ENCODE measurements at places on chromosomes 2 and 18.

DNA sequence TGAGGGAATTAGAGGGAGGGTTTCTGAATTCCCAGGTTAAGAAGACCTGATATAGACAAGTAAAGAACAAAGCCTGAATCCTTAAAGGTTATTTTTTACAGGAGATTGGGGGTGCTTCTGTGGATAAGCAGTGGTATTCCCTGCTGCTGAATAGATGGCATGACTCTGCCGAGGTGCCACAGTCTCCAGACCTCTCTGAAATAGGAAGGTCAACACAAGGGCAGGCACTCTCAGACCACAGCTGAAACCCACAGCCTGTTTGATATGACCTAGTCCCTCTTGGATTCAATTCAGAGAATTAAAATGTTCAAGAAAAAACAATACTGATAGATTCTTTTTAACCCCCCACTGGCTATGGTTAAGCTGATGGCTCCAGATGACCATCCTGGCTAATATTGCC, 259.3 kb downstream of the PTGR3 start:
- DNase-seq: no peak

GRCh38 chr2:177721087-177721486, 328.5 kb downstream of the AGPS start:
- no peak for DNase-seq

DNA sequence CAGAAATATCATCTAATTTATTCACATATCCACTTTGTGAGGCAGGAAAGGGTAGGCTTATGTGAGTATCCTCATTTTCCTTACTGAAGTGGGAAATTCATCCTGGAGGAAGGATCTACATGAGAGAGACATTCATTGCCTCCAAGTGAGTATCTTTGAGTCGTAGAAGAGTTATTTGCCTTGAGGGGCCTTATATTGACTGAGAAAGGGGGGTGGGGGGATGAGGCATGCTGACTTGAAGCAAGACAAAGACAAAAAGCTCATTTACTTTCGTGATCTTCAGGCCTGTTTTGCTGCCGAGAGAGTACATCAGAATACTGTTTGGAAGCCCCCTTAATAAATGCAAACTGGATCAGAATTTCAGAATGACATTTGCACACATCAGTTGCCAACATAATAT, 17.6 kb upstream of the NEDD4L start:
- no peak for DNase-seq

- DNase-seq: no peak
Observed at GRCh38 chr2:224136396-224136795, 97.3 kb upstream of the SERPINE2 start.

- no peak for DNase-seq
Observed at GRCh38 chr18:39966275-39966674, 1988.8 kb upstream of the PIK3C3 start.

GRCh38 chr2:3294069-3294468, 83.5 kb downstream of the EIPR1 start:
- DNase-seq: no peak

- DNase-seq: no peak
Observed at GRCh38 chr2:219252084-219252483, 959 bp upstream of the TUBA4B start.

DNA sequence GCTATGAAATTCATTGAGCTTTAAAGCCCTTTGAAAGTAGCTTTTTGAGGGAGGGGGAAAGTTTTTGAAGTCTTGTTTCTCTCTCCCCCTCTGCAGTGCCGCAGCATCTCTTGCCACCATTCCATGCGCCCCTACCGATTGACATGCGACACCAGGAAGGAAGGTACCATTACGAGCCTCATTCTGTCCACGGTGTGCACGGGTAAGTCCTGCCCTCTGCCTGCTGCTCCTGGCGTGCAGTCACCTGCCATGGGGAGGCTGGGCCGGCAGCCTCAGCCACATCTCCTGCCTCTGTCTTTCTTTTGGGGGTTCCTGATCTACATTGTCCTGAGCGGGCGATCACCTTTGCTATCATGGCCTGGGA, 191.6 kb downstream of the GLI2 start:
- DNase-seq: no peak

GRCh38 chr18:8357320-8357719, 251.9 kb upstream of the RAB12 start:
- DNase-seq: no peak

DNA sequence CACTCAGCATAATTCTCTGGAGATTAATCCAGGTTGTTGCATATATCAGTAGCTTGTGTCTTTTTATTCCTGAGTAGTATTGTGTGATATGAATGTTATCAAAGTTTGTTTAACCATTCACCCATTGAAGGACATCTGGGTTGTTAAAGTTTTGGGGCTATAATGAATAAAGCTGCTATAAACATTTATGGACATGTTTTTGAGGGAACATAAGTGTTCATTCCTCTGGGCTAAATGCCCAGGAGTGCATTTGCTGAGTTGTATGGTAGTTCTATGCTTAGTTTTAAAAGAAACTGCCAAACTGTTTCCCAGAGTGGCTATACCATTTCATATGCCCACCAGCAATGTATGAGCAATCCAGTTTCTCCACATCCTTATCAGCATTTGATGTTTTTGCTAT, 21.8 kb upstream of the KCNJ13 start:
- no peak for DNase-seq

- no peak for DNase-seq
Observed at GRCh38 chr2:27170581-27171337, 22.0 kb downstream of the TCF23 start.

DNA sequence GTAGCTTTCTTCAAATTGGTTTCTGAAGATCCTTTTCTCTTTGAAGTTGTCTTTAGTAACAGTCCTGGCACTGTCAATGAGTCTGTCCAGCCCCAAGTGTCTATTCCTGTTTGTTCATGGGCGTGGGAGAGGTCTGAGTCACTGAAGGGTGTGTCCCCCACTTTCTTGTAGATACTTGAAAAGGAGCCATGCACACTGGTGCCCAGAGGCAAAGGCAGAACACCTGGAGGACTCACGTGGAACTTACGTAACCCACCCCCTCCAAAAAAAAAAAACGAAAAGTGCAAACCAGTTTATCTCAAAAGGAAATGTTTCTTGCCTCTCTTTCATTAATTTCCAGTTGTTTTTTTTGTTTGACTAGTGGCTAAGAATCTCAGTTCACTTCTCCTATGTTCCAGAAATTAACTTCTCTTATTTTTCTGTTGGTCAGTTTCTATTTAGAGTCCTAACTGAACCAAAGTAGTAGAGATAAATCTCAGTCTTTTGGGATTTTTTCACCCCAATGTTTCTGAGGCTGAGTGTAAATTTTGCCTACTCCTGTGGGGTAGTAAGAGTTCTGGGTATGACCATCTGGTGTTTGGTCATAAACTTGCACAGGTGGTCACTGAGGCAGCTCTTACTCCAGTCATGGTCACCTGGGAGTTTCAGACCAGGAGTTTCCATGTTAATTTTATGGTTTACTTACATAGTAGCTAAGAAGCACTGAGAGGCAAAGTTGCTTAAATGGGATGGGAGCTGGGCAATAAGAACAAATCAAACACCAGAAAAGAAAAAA, 54.9 kb downstream of the DSC3 start:
- no peak for DNase-seq

DNA sequence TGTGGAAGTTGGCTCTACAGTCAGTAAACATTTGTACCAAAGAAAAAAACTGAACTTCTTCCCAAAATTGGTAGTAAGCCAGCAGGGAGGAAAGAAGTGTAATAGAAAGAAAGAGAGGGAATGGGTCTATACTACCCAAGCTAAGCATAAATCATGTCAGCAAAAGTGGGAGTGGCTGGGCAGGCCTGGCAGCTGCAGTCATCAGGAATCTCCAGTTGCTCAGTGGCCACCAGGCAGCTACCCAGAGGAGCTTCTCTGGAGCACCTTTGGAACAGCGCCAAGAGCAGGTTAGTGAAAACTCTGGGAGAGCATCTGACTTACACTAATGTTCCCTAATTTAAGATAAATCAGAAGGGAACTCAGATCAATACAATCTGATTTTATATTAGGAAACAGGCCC, 14.3 kb downstream of the FRZB start:
- DNase-seq: no peak

GRCh38 chr2:25700221-25700660, 26.9 kb upstream of the DTNB start:
- DNase-seq: peak; percentile 60

- DNase-seq: no peak
Observed at GRCh38 chr18:3525870-3526420, 76.0 kb downstream of the TGIF1 start.

GRCh38 chr2:73112026-73112912, 479 bp downstream of the RAB11FIP5 start:
- DNase-seq: no peak

GRCh38 chr18:22267697-22268096, 98.3 kb downstream of the GATA6 start:
- no peak for DNase-seq

- no peak for DNase-seq
Observed at GRCh38 chr2:43370146-43370545, 143.7 kb upstream of the ZFP36L2 start.

- DNase-seq: no peak
Observed at GRCh38 chr2:37894047-37894446, 31.0 kb upstream of the RMDN2 start.

DNA sequence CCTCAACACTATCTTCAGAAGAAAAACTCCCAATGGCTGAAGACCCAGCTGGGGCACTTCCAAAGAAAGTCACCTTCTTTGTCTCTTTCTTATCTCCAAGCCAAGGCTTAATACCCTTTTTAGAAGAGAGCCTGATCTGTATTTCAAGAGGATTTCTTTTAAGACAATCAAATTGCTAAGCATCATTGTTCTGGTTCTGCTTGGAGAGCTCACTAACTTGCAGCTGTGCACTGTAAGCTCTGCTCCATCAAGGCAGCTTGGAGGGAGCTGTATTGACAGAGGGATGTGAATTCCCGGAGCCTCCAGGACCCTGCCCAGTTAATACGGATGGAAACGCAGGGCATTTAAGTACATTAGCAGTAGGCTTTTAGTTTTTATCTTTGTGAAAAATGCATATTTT, 253.1 kb downstream of the TDRD15 start:
- no peak for DNase-seq

GRCh38 chr18:61551586-61551985, 218.4 kb downstream of the CDH20 start:
- DNase-seq: peak; percentile 23

DNA sequence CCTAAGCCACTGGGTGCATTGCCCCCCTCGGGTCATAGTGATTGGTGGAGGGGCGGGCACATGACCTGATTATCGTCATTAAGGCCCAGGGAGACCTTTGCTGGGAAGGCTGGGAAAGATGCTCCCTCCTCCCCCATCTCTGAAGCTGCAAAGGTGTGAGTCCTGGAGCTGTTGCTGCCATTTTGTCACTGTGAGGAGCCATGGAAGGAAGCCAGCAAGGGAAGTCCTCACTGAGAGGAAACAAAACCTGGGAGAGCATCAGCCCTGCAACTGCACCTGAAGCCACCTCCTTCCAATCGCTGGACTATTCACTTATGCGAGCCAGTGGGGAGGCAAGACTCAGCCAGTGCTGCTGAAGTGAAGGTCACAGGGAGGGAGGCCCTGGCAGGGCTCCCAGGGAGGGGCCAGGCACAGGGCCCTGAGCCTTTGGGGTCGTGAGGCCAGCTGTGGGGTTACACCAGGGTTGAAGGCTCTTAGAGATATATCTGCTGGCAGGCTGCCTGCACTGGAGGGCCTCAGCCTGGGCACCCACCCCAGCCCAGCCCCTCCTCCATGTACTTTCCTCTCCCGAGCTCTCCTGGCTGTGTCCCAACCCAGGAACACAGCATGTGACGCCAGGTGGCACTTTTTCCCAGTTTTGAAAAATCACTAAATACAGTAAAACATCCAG, 10.7 kb upstream of the FAHD2A start:
- DNase-seq: no peak

GRCh38 chr2:175253871-175254270, 72.4 kb upstream of the ATP5MC3 start:
- no peak for DNase-seq

- no peak for DNase-seq
Observed at GRCh38 chr2:200225951-200226350, 80.5 kb upstream of the SPATS2L start.

- no peak for DNase-seq
Observed at GRCh38 chr18:76657911-76658470, 162.9 kb upstream of the ZNF516 start.

DNA sequence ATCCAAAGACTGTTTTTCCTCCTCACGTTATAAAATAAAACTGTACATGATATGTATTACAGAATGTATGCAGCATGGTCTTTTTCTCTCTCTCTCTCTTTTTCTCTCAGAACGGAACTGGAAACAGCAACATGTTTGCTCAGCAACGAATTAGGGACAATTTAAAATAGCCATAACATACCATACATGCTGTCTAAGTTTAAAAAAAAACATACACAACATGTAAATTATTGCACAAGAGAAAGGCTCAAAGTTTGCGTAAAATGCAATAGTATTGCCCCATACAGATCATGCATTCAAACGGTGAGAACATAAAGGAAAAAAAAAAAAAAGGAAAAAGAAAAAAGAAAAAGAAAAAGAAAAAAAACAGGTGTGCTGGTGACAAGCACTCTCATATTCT, 93.6 kb downstream of the BCL11A start:
- DNase-seq: no peak

DNA sequence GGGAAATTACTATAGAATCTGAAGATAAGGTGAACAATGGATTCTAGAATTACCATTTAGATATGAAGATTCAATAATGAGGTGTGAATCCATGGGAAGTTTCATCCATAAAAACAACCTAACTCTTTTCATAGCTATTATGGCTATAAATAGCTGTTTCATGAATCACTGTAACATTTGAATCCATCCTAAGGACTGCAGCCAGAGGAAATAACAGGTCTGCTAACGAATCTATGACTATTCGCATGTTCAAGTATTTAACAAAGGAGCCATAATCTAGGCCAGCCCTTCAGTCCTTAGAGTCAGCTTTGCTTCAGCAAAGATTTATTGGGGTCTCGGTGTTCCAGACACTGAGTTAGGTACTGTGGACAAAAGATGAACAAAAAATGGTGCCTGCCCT, 87.1 kb downstream of the MYOM1 start:
- DNase-seq: no peak

GRCh38 chr2:216695401-216695821, at the start of gene IGFBP5:
IGFBP5 (minus strand) TSS chr2:216695549; CDS start chr2:216694775, 774 bp downstream.
- DNase-seq: no peak

DNA sequence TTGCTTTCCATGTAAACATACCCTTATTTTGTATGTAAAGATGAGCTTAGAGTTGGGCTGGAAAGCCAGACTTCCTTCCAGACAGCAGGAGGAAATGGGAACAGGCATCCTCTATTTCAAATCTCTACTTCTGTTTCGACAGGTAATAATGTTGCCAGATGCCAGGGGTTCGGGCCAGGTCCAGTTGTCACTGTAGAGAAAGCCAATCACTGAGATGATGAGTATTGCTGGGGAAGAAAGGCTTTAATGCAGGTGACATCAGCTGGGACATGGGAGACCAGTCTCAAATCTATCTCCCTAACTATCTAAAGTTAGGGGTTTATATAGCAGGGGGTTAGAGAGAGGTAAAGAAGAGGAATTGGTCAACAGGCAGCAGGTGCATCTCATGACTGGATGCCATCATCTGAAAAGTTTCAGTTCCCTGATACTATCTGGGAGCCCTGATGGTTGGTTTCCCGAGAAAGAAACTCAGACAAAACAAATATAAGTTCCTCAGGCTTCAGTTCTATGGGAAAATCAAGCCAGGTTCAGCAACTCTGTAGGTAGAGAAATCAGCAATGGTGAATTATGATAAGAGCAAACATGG, 9.3 kb upstream of the MTCL1 start:
- DNase-seq: no peak
